ENCODE measurements at places on chromosomes 11 and 22.

DNA sequence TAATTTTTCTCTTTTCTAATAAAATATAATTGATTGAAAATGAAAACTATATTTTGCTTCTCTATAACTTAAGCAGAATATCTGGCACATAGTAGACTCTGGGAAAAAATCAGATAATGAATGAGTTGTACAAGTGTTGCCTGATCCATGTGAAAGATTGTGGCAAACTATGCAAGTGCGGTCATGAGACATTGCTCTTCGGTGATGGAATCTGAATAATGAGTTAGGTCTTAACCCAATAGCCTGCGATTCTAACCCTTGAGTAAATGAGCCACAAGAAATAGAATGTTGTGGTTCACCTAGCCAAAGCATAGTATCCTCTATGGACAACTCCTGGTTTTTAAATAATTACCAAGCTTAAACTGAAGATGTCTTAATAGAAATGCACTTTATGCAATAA, 333.7 kb upstream of the LUZP2 start:
- DNase-seq = no peak

- DNase-seq = no peak
Measured at GRCh38 chr11:13118194-13118593, 109.1 kb downstream of the RASSF10 start.

- DNase-seq = no peak
Measured at GRCh38 chr11:68954836-68955606, 25.8 kb downstream of the MRGPRD start.

GRCh38 chr11:58286249-58286648, 18.2 kb upstream of the OR10W1 start:
- DNase-seq = no peak

GRCh38 chr11:59753650-59754493, 1.3 kb upstream of the STX3 start:
- peak; percentile 92 for DNase-seq

DNA sequence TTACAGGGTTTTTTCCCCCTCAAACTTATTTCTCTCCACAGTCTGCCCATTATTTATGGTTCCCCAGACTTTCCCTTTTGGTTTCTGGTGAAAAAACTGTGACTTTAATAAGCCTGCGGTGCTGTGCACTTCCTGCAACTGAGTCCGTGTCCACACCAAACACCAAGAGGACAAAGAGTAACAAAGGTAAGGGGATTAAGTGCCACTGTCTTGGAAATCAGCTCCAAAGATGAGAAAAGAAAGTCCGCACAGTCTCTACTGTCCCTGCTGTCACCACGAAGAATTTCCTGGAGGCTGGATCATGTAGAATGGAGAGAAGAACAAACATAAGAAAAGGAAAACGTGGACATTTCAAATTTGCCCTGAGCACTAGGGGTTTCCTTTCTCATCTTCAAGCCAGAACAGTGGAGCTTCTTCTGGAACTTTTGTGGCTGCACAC, 17.9 kb upstream of the PRAME start:
- no peak for DNase-seq

- no peak for DNase-seq
Measured at GRCh38 chr11:78560153-78560552, 14.5 kb downstream of the NARS2 start.

DNA sequence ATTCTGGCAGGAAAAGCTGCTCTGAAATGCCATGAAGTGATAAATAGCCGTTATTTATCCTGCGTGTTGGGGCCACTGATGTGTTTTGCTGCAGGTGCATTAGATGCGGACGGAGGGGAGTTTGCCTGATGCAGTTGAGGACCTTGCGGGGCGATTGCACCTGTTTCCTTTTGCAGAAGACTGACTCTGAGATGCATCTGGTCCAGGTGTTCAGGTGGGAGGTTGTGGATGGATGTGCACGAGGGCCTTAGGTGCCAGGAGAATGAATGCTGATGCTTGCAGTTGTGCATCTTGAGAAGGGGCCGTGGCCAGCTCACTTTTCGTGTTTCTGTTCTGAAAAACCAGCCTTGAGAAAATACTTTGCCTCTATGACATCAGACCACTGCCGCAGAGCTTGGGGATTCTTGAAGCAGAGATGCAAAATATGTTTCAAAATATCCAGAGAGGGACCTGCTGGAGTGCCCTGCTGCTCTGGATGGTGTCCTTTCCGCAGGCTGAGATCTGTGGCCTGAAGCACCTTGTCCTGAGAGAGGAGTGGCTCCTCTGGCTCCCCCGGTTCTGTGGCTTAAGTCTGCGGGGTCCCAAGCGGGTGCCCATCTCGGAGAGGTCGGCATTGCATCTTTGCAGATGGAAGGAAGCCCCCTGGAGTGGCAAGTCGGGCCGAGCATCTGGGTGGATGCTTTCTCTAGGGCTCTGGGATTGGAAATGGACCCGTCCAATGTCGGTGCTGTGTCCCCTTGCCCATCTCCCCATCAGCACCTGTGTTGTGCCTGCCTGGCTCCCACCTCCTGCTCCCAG, 1031.1 kb downstream of the TBC1D22A start:
- no peak for DNase-seq

- no peak for DNase-seq
Measured at GRCh38 chr11:128462922-128463321, 124.4 kb downstream of the ETS1 start.

DNA sequence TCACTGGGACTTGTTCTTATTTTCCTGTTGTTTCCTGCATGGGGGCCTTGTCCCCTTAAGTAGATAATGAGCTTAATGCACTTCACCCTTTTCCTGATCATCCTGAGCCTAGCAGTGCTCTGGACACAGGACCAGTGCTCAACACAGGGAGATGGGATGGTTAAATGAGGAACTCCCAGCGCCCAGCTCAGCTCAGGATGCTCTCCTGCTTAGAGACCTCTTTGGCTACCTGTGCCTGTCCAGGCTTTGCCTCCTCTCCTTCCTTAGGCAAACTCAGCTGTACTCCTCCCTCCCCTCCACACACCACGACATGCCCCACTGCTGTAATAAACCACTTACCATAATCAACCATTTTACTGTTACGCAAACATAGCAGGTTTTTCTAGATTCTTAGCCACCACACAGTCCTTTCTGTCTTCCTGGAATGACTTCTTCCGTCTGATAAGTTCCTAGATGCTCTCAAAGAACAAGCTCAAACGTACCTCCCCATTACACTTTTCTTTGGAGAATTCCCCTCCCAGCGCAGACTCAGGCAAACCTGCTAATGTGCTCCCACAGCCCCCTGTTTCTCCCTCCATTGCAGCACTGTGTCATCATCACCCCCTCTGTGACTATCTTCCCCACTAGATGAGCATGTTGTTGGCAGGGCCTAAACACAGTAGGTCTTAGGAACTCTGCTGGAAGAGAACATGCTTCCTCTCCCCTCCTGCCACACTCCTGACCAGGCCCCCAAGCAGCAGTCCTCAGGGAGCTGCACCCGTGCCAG, 113.6 kb downstream of the MICAL2 start:
- peak; percentile 69 for DNase-seq

DNA sequence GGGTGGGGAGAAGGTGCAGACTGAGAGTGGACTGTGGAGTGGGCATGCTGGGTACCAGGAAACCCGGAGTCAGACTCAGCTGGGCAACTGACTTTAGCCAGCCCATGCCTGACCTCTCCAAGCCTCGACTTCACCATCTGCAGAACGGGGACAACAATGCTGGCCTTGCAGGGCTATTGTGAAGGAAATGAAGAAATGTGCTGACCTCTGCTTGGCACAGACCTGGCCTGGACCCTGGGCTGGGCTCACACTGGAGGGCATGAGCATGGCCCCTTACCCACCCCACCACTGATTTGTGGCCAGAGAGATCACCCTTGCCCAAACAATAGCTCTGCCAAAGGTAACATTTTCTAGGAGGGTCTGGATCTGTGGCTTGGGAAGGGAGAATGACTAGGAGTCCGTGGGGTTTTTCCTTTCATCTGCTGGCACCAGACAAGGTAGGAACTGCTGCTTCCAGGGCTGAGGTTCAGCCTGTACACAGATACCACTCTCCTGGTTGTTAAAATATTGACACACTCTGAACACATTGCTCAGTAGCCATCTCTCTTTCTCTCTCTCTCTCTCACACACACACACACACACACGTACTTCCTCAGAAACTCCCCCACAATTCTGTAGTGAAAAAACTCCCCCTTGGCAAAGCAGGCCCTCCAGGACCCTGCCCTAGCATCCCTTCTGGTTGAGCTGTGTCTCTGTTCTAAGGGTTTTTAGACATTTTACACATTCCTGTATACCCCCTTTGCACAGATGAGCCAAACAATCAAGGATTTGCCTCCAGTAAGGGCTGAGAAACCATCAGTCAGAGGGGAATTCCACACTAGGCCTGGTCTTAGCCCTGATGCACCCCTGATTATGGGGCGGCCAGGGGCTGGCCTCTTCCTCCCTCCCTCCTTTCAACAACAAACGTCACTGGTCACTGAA, 1.0 kb downstream of the MOGAT2 start:
- no peak for DNase-seq

GRCh38 chr22:28051787-28052356, 132.8 kb upstream of the PITPNB start:
- no peak for DNase-seq

DNA sequence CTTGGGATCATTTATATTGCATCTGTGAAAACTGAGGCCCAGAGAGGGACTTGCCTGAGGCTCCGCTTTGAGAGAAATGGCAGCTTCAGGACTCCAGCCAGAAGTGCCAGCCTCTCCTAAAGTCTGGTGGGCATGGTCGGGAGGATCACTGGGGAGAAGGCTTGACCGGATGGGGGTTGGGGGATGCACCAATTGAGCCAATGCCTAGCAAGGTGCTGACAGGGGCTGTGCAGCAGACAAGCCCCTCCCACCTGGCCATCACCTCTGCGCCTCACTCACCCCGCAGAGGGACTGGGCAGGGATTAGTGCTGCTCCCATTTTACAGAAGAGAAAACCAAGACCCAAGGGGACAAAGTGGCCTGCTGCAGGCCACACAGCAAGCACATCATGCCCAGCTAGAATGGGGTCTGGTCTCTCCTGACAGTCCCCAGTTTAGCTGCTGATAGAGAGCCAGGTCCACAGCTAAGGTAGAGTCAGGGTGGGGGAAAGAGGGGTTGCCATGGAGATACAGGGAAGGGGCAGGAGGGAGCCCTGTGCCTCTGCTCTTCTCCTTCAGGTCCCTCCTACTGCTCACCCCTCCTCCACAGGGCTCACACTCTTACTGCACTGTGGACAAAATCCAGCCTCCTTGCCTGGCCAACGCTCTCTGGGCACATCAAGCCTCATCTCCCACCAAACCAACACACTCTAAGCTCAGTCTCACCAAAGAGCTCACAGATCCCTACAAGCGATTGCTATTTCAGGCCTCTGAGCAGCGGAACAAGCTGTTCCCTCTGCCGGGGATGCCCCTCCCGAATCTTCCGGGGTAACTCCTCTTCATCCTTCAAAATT, 29.5 kb downstream of the TEF start:
- DNase-seq = no peak

DNA sequence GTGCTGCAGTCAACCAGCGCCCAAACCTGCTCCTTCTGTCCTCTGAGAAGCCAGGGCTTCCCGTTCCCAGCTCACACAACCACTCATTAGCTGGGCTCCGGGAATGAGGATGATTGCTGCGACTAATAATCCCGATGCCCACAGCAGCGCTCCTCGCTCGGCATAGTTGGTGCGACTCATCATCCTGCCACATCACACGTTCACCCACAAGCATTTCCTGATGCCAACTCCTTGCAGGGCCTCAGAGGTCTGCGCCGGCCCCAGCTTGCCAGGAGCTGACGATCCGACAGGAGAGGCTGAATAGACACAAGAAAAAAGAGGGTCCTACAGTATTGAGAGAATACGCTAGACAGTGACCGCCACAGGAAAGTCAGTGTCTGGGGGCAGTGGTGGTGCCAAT, 10.6 kb upstream of the CSNK1E start:
- no peak for DNase-seq

GRCh38 chr11:102760344-102761035, 19.9 kb downstream of the MMP10 start:
- no peak for DNase-seq

- DNase-seq = no peak
Measured at GRCh38 chr11:66840317-66841091, 2.7 kb upstream of the RCE1 start.

DNA sequence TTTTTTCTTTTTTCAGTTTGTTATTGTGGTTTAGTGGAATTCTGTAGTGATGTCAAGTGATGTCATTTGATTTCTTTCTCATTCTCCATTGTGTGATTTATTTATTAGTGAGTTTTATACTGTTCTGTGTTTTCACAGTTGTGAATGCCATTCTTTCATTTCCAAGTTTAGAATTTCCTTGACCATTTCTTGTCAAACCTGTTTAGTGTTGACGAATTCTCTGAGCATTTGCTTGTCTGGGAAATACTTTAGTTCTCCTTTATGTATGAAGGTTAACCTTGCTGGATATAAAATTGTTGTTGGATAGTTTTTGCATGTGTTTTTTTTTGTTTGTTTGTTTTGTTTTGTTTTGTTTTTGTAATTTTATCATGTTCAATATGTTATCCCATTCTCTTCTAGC, 633.6 kb upstream of the FAT3 start:
- no peak for DNase-seq

DNA sequence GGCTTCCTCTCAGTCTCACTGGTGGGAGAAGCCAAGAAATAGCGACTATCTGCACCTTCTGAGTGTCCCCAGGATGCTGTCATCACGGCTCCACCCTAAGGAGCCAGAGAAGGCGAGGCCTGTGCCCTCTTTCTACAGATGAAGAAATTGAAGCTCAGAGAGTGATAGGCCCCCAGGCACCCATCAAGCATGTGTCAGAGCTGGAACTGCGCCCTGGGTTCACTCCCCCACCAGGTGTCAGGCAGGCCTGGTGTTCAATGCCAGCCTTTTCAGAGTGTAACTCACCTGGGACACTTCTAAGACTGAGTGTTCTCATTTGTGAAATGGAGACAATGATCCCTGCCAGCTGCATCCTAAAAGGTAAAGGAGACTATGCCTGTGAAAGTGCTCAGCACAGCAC, 127.3 kb upstream of the SEZ6L start:
- DNase-seq = no peak

DNA sequence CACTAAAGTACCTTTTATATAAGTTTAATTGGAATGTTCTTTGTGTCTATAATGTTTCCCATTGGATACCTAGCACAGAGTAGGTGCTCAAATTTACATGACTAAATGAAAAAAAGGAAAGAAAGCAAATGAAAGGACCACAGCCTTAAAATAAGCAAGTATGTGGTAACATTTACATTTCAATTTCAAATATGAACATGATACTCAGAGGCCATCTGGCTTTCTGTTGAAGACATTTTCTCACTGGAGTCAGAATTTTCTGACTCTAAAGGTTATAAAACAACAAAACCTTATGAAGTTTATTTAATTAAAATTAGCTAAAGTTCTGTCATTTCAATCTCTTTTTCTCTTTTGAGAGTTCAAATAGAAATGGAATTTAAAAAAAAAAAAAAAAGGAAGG, 904 bp upstream of the ANGPTL5 start:
- no peak for DNase-seq

GRCh38 chr11:43278193-43278956, 33.4 kb upstream of the API5 start:
- no peak for DNase-seq

Measured in upper lobe of left lung (tissue), 6 donors.